ENCODE measurements at places on chromosomes 6 and 20.

- DNase-seq, result no peak
Observed at GRCh38 chr6:15871276-15871675, 208.4 kb upstream of the DTNBP1 start.

DNA sequence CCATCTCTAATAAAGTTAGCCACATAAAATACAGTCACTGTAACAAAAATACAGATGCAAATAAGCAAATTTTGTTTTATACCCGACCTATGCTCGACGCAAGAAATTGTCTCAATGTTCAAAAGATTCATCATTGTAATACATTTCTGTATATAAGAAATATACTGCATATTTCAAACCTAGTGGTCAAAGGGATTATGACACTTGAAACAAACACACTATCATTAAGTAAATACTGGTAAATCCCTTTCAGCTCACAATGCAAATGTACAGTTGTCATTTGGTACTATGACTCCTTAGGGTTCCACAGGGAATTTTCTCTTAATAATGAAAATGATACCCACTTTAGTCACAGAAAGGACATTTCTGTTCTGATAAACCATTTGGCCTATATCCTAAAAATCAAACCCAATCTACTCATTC is 2.2 kb downstream of the HIVEP2 start:
- DNase-seq, result peak; percentile 74

DNA sequence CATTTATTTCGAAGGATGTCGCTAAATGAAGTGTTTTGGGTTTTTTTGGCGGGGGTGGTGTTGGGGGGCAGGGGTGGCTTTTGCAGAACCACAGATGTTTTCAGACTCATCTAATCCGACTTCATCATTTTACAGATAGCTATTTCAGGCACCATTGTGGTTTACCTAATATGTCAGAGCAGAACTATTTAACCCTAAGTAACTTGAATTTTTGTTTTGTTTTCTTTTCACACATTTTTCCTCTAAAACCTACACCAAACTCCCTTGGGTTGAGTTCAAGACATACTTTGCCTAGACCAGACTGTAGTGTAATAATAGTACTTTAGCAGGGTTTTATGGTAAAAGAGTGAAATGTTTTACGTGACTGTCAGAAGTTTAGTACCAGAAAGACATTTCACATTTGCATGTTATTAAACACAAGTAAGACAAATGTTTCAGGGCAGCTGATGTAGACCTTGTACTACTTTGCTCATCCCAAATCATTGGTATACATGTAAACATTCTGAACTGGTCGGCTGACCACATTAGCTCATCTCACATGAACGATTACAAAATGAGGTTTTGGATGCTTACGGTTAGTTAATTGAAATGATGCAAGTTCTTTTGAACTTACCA is 37.7 kb downstream of the MAP3K4 start:
- peak; percentile 64 for DNase-seq

DNA sequence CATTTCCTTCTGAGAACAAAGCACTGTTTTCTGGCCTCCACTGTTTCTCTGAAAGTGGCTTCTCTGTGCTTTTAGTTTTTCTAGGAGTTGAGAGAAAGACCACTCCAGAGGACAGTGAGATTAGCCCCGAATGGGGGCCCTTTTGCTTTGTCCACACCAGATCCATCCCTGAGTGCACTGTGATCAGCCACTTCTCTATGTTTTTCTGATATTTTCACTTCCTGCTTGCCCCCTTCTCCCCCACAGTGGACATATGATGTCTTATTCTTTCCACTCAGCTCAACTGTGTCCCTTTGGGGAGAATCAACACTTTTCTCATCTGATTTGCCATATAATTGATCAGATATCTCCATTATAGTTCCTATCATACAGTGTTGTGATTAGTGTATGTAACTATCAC is 35.6 kb upstream of the HIVEP1 start:
- DNase-seq, result no peak

DNA sequence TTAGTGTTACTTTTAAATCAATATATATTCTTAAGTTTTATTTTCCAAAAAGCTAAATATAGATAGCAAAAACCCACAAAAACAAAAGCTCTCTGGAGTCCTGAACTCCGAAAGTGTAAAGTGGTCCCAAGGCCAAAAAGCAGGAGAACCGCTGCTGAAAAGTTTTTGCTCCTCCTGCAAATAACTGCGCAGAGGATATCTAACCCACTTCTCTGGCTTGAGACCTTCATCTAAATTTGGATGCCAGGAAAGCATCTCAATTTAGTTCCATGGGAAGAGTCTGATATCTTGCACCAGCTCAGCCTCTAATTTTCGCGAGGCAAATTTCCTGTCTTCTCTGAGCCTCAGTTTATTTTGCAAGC is 523 bp downstream of the MRPS10 start:
- DNase-seq, result peak; percentile 10

- DNase-seq, result peak; percentile 25
Observed at GRCh38 chr20:41373251-41373783, 6.7 kb upstream of the EMILIN3 start.

DNA sequence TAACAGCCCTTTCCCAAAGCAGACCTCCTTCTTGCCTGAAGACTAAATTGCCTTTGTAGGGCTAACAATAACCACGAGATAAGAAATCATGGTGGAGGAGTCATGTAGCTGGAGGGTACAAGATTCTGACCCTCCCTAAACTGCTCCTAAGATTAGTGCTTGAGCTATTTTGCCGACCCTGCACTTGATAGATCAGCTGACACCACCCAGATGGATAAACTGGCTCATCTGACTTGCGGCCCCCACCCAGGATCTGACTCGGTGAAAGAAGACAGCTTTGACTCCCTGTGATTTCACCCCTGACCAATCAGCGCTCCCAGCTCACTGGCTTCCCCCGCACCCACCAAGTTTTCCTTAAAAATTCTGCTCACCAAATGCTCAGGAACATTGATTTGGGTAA is 57.6 kb upstream of the UNC93A start:
- DNase-seq, result no peak

GRCh38 chr6:157461000-157461915 is 80.3 kb downstream of the ZDHHC14 start:
- DNase-seq, result peak; percentile 10

DNA sequence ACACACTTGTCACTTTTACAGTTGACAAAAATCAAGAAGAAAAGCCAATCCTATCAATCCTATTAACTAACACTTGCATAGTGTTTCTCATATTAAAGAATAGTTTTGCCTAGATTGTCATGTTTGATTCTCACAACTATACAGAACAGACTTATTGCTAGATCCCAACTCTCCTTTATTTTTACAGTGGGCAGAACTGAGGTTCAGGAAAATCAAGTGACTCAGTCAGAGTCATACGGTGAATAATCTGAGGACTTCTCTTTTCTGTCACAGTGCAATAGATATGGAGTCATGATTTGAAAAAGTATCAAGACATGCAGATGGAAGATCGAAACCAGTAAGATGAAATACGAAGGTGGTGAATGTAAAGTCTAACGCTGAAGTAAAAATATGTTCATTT is 195.1 kb upstream of the CITED2 start:
- peak; percentile 85 for DNase-seq

DNA sequence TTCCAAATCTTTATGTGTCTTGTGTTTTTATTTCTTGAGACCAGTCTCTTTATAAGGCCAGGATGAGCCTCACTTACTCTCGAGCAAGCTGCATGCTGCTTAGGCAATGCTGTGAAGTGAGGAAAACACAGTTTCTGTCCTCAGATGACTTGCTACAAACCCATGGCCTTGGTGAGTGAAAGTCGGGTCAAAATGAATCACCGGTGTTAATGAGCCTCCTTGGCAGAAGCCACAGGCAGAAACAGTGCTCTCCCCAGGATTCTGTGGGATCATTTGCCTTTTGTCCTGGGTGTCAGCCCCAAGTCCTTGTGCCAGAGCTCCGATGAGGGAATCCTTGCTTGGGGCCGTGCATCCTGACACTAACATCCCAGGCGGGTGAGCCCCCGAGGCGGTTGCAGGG is 482.5 kb downstream of the QKI start:
- no peak for DNase-seq

DNA sequence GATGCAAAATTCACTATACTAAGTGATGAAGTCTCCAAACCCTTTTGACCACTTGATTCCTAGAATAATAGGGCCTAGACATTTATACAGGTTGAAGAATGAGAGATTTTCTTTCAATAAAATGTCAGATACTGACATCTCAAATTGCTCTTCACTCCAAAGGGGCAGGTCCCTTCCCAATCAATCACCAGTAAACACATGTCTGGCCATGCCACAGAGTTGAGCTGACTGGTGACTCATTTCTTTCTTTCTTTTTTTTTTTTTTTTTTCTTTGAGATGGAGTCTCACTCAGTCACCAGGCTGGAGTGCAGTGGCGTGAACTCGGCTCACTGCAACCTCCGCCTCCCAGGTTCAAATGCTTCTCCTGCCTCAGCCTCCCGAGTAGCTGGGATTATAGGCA is 388.6 kb upstream of the BTBD3 start:
- no peak for DNase-seq

Measured in inflammatory macrophage treated with lipopolysaccharide for 1 hour (primary cell).